Temporal lobe (tissue), 4 donors: ENCODE measurements at places on chromosomes 11 and 22. TPM values are rescaled to one million over a fixed set of nuclear protein-coding genes. Genes with fewer than 3 reads are reported as not detected.

Gene TRIM49
- not detected for total RNA-seq

Gene IL17REL
- total RNA-seq: 0.25 TPM

Gene SLC22A9
- under 0.01 TPM for total RNA-seq

Gene NAALADL1
- total RNA-seq: 1.5 TPM

Gene C11orf52
- total RNA-seq: not detected

Gene RAG2
- total RNA-seq: not detected

Gene IL18
- total RNA-seq: 2.0 TPM

Gene KLHL35
- 16.0 TPM for total RNA-seq

Gene MIOX
- total RNA-seq: not detected

Gene MYOD1
- total RNA-seq: not detected

Gene ROM1
- total RNA-seq: 1.7 TPM

Gene MRTFA
- 28.3 TPM for total RNA-seq

Gene RBX1
- total RNA-seq: 36.4 TPM

Gene TP53I11
- 32.9 TPM for total RNA-seq

Gene MS4A15
- total RNA-seq: not detected
